Stimulated activated CD4-positive, alpha-beta T cell treated with anti-CD3 and anti-CD28 coated beads, Interleukin-4, amount 100 ng/mL, for 4 hours (primary cell): ENCODE measurements at places on chromosomes 16 and 17.

GRCh38 chr17:79424471-79425185, 186.2 kb downstream of the RBFOX3 start:
- no peak for DNase-seq

DNA sequence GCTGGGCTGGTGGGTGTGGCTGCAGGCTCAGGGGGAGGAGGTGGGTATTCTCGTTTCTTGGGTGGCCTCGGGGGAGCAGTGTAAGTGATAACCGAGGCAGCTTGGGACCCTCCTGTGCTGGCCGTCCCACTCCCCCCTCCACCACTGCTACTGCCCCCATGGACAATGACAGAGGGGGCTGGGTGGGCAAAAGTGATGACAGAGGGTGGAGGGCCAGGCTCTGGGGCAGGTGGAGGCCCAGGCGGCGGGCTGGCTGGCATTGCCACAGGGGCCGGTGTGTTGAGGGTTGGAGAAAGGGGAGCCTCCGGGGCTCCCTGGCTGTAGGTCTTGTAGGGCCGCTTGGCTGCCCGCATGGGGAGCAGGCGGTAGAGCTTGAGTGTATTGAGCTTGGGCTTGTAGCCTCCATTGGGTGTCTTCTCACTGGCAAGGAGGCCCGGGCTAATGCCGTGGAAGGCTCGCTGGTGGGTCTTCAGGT, 16.0 kb downstream of the ZBTB4 start:
- no peak for DNase-seq

DNA sequence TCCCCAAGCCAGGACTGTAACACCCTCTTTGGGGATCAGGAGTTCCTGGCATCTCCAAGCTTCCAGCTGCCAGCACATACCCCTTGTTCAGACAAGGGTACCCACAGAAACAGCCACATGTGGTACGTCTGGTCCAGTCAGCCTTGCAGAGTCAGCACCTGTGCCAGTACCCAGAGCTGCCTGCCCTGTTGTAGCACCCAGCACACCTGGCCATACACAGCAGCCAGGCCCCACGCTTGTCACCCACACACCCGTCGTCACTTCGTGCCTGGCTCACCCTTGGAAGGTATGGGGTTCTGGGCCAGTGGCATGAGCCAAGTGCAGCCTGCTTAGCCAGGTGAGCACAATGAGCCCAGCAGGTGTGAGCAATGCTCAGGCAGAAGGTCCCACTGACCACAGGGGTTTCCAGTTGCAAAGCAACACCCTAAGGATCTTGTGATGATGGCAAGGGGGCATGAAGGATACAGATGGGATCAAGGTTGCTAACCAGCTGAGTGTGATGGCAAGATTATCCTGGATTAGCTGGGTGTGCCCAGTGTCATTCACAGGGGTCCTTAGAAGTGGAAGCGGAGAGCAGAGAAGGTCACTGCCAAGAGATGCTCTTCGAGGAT, 202.3 kb downstream of the CPPED1 start:
- no peak for DNase-seq

DNA sequence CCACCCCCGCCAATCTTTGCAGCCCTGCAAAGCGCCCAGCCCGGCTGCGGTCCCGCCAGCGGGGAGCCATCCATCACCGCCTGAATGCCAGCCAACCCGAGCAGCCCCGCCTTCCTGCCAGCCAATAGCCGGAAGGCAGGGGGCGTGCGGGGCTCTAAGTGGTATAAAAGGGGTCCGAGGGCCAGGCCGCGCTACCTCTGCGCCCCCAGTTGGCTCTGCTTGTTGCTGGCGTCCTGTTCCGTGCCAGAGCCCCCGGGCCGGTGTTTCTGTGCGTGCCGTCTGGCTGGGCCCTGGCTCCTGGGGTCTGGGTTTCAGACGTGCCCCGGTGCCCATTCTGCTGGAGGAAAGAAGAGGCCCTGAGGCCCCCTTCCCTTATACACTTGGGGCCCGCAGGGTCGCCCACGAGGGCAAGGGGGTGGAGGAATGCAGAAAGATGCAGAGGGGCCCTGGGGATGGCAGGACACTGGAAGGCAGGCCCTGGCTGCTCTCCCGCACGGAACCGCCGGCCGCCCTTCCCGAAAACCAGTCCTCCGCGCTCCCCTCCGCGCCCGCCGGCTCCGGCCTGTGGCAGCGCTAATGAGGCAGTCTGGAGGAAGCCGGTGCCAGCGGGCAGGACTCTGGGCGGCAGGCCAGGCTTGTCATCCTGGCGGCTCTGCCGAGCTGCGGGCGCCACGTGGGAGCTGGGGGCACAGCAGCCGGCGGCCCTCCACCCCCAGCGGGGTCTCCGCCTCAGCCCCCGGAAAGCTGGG, 14.0 kb downstream of the COPZ2 start:
- peak; percentile 24 for DNase-seq

- DNase-seq, result no peak
Measured at GRCh38 chr17:48554412-48555257, 9.7 kb upstream of the HOXB2 start.

- DNase-seq, result no peak
Measured at GRCh38 chr17:62076864-62077788, 12.0 kb upstream of the MED13 start.

DNA sequence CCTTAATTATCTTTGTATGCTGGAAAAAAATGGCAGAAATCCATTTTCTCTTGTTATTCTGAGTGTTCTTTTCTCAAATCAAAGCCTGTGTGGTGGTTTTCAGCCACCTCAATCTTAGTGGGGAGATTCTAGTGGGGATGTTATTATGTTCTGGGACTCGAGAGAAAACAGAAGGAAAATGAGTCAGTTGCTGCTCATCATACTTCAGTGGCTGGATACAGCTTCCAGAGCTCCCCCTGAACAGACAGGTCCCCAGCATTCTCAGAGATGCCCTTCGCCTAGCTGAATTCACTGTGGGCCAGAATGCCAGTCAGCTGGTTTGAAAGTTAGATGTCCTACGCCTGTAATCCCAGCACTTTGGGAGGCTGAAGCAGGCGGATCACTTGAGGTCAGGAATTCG, 8.5 kb downstream of the ST6GALNAC1 start:
- DNase-seq, result no peak

GRCh38 chr17:49775546-49776260, 11.8 kb upstream of the FAM117A start:
- DNase-seq, result no peak

DNA sequence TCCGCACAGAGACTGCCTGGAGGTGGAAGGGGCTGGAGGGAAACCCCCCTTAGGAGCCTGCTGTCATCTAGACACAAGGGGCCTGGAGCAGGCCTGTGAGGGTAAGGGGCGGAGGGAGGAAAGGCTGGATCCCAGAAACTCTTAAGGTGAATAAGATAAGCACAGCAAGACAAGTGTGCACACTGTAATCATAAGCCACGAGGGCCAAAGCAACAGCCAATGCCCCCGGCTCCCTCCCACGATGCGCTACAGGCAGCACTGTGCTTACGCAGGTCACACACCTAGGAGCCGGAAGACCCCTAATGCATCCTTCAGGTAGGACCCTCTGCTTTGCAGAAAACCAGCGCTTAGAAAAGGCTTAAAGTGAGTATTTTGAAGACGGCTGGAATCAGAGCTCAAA, 24.6 kb downstream of the ZFHX3 start:
- no peak for DNase-seq

GRCh38 chr17:75319904-75320691, 30.9 kb upstream of the SLC25A19 start:
- no peak for DNase-seq

DNA sequence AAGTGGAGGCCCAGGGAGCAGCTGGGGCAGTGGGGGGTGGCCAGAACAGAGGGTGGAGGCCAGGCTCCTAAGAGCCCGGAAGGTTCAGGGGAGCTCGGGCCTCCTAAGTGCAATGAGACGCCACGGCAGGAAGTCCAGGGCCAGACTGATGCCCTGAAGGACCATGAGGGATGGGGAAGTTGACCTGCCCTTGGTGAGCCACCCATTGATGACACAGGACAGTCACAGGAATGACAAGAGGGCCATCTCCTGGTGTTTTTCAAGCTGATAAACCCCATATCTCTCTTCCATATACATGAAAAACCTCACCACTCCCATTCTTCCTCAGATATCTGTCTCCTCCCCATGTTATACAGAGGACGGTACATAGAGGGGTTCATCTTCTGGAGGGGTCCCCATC, 5.8 kb upstream of the MRPL58 start:
- no peak for DNase-seq

- DNase-seq, result no peak
Measured at GRCh38 chr16:56259425-56259779, 68.1 kb downstream of the GNAO1 start.

DNA sequence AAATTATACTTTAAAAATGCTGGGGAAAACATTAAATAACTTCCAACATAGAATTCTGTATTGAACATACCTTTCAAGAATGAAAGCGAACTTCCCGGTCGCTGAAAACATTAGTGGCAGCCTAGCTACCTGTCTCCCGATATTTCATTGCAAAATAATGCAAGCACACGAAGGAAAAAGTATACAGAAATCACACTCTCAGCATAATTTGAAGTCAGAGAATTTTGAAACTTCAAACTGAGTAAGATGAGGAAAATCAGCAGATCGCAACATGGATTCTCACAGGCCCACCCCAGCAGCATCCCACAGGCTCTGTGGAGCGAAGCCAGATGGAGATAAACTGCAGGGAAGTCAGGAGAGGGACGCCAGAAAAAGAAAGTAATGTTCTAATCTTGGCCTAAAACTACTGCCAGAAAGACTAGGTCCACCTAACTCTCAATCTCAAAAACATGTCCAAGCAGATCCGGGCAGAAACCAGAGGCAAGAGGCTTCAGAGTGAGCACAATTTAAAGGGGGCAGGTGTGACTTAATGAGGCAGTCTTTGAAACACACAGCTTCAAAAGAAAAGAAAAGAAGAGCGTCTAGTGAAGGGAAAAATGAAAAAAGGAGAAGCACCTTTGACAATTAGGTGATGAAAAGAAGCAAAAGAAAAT, 4.8 kb upstream of the GOSR1 start:
- DNase-seq, result no peak

GRCh38 chr16:2474877-2475412, at the start of gene TBC1D24:
Gene TBC1D24, plus strand, starts transcription at chr16:2475127. Its CDS starts 21,022 bp downstream, at chr16:2496149.
- DNase-seq, result peak; percentile 74

DNA sequence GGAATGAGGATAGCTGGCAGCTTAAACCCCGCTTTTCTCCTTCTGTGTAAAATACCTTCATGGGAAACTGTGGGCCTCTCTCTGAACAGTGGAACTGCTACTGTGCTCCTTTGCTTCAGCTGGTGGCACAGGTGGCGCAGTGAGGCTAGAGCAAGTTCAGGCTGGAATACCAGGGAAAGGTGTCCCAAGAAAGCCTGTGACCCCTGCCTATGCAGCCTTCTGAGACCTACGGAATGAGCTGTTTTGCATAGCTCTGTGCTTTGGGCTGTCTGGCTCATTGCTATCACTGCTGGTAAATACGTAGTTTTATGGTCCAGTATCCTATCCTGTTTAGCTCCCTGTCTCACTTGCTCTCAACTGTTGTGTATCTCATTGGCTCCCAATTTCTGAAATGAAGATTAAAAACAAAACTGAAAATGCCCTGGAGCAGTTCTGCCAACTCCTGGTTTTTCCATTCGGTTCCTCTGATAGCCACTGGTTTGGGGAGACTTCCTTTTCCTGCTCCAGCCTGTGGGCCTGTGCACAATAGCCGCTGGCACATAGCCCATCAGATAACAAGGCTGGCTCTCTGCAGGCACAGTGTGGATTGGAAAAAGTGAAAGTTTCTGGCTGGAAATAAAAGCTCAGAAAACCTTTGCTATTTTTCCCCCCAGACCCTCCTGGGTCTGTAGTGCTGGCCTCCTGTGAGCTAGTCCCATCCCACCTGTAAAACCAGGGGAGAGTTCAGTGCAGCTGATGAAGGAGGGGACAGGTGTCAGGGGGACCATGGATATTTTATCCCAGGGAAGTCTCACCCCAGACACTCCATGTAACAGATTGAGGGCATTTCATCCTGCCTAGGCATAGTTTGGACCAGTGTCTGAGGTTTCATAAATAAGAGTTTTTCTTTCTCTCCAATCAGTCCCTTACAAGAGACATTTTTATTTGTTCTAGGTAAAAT, 24.0 kb downstream of the LIMD2 start:
- no peak for DNase-seq

GRCh38 chr16:50067290-50067853, 1.6 kb downstream of the HEATR3 start:
- DNase-seq, result no peak

GRCh38 chr16:77450790-77451487, 16.1 kb upstream of the ADAMTS18 start:
- DNase-seq, result no peak

GRCh38 chr17:57987581-57988300, at the start of gene VEZF1:
Gene VEZF1, minus strand, starts transcription at chr17:57988254. Its CDS starts 143 bp downstream, at chr17:57988111.
- peak; percentile 67 for DNase-seq

DNA sequence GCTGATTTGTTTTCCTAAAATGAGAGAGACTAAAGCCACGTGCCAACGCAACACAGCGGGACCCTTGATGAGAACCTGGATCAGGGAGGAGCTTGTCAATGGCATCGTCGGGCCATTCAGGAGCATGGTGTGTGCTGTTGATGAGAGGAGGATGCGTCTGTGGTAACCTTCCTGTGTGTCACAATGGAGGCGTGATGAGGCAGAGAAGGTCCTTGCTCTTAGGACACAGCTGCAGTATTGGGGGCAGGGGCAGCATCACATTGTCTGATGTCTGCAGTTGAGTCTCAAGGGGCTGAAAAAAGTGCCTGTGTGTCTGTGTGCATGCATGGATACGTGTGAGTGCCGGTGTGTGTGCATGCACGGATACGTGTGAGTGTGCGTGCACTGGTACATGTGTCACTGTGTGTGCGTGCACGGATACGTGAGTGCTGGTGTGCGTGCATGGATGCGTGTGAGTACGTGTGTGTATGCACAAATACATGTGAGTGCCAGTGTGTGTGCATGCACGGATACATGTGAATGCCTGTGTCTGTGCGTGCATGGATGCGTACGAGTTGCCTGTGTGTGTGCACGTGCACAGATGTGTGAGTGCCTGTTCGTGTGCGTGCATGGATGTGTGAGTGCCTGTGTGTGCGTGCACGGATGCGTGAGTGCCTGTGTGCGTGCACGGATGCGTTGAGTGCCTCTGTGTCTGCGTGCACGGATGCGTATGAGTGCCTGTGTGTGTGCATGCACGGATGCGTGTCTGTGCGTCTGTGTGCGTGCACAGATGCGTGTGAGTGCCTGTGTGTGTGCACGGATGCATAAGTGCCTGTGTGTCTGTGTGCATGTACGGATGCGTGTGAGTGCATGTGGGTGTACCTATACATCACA, 39.3 kb downstream of the BAIAP2 start:
- no peak for DNase-seq

- DNase-seq, result no peak
Measured at GRCh38 chr17:16504984-16505383, 13.0 kb upstream of the LRRC75A start.
